Stimulated activated CD4-positive, alpha-beta T cell treated with anti-CD3 and anti-CD28 coated beads, Interleukin-4, amount 100 ng/mL, for 1 hour (primary cell): ENCODE measurements at places on chromosomes 6 and 20.

- no peak for DNase-seq
These were observed 145.3 kb upstream of the ECI2 start for GRCh38 chr6:4280707-4281106.

DNA sequence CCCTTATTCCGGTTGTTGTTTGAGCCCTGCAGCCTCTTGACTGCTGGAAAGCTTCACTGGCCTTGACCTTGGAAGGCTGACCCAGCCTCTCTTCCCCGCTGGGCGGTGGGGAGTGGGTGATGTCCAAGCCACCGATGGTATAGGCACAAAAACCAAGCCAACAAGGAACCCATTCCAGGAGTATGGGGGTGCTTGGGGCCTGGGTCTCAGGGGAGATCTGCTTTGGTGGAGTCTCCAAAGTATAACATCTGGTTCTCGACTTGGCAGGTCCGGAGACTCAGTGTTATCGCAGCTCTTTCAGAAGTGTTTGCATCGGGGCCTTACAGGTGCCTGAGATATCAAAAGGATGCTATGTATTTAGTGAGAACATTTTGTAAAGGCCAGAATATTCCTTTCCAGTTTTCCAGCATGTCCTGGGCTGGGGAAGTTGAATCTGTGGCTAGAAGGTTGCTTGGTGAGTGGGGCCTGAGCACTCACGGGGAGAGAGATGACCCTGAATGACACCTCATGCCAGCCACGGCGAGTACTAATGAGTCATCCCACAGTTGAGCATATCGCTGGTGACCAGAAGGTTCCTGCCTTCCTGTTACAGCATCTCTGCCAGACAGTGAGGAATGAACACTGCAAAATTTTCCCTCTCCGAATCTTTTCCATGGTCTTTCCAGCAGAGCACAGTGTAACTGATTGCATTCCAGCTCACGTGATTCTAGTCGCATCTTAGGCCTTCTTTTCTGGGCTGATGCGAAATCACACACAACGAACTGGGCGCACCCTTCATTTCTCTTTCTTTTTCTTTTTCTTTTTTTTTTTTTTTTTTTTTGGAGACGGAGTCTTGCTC lies 133.9 kb downstream of the ZDHHC14 start:
- DNase-seq, result no peak

- no peak for DNase-seq
These were observed 16.0 kb downstream of the UQCC2 start for GRCh38 chr6:33695451-33695887.

DNA sequence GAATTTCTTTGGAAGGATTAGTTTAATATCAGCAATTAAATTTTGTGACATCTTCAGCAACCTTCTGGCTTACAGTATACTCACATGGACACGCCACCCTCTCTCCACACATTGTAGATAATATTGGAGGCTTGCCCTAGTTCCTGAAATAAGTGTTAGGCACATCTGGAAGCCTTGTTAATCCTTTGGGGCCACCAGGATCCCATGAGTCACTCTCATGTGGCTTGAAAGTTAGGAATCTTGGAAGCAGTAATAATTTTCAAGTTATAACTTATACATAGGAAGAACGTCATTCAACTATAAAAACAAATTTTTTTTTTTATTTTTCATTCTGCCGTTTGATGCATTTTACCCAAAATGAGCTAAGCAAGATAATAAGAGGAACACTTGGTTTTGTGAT lies 20.5 kb downstream of the LAMA4 start:
- DNase-seq, result no peak

GRCh38 chr6:159450815-159451465 lies 242.1 kb downstream of the SOD2 start:
- DNase-seq, result no peak

DNA sequence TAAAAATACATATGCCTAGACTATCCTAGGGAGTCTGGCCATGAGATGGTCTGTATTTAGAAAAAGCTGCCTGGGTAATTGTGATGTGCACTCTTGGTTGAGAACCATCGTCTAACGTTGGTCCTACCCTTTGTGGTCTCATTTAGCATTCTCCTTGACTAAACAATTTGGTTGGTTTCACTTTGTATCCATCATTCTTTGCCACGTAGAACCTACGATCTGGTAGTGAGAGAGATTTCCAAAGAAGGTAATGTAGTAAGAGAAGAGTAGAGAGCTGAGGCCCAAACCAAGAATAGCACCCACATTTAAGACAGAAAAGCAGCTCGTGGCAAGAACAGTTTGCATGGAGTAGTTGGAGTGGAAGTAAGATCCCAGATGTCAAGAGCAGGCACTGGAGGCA lies 219.8 kb downstream of the TMEM200A start:
- DNase-seq, result no peak

GRCh38 chr6:14875481-14876063 lies 370.3 kb upstream of the JARID2 start:
- DNase-seq, result no peak

GRCh38 chr6:105940990-105941389 lies 145.1 kb upstream of the PRDM1 start:
- DNase-seq, result no peak

GRCh38 chr6:106281661-106282060 lies 43.9 kb downstream of the ATG5 start:
- no peak for DNase-seq

GRCh38 chr6:119686644-119687043 lies 337.1 kb upstream of the MAN1A1 start:
- DNase-seq, result no peak
